Mesenteric fat pad (tissue), 1 donor: ENCODE measurements at places on chromosomes 6 and 20.

DNA sequence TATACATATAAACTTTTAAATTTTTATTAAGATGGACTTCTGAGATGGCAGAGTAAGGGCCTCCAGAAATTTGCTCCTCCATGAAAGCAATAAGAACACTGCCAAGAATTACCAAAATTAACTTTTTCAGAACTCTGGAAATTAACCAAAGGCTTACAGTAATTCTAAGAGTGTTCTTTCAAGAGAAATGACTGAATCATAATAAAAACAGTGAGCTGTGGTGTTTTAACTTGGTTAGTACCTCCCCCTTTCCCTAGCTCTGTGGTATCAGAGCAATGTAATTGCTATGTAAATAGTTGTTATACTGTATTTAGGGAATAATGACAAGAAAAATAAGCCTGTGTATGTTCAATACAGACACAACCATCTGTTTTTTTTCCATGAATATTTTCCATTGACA is 19.0 kb downstream of the HECA start:
- no peak for DNase-seq

GRCh38 chr20:63750807-63751470 is 11.4 kb downstream of the SLC2A4RG start:
- DNase-seq = no peak

- no peak for DNase-seq
Observed at GRCh38 chr6:155054491-155055250, 59.6 kb downstream of the TIAM2 start.

- DNase-seq = no peak
Observed at GRCh38 chr6:154606457-154606856, 96.0 kb upstream of the CNKSR3 start.

DNA sequence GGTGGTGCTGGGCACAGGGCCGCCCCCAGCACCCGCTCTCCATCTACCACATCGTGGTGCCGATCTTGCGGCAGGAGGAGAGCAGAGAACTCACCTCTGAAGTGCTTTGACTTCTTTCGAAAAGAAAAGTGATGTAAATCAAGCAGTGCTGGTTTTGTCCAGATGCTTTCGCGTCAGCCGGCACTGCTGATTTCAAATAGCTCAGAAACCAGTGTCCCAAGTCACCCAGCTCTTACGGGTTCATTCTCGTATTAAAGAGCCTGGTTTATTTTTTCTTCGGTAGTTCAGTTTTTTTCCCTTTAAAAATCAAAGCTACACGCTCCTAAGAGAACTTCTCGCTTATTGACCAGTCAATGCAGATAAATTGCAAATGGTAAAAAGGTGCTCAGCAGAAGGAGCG is 32.1 kb downstream of the MYT1 start:
- no peak for DNase-seq

DNA sequence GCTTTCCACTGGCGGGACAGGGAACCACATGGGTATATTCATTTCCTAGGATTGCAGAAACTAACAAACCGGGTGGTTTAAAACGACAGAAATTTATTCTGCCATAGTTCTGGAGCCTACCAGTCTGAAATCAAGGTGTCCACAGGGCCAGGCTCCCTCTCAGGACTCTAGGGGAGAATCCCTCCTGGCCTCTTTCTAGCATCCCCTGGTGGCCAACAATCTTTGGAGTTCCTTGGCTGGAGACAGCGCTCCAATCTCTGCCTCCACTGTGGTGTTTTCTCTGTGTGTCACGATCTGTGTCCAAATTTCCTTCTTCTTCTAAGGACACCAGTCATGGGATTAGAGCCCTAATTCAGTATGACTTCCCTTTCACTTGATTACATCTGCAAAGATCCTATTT is 95.0 kb downstream of the SCML4 start:
- DNase-seq = no peak

- no peak for DNase-seq
Observed at GRCh38 chr6:30759575-30760239, 15.4 kb upstream of the IER3 start.

DNA sequence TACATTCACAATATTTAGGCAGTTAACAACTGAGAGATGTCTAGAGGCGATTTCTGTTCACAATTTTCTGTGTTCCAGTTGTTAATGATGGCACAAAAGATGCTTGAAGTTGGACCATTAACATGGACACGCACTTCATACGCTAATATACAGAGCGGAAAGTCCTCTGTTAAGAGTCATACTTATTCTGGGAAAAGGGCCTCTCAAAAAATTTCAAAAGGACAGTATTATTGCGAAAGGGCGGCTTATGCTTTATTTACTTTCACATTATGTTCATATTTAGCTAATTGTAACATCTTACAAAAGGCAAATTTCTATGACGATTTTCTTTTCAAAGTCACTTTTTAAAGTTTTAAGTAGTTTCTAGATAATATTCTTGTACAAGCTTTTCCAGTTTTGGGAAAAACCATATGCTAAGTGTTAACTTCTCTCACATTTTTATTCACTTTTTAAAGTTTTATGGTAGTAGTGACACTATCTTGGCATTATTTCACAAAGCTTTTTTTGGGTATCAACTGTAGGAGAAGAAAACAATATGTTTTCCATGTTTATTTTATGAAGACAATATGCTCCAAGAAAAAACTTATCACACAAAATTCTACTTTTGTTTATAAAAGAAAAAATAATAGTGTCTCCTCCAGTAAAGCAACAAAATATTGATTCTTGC is 62.3 kb downstream of the MAP7 start:
- DNase-seq = no peak

DNA sequence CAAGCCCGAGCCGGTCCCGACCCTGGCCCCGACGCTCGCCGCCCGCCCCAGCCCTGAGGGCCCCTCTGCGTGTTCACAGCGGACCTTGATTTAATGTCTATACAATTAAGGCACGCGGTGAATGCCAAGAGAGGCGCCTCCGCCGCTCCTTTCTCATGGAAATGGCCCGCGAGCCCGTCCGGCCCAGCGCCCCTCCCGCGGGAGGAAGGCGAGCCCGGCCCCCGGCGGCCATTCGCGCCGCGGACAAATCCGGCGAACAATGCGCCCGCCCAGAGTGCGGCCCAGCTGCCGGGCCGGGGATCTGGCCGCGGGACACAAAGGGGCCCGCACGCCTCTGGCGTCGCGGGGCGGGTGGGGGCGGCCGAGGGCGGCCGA is 37.5 kb downstream of the YTHDF1 start:
- DNase-seq = no peak

DNA sequence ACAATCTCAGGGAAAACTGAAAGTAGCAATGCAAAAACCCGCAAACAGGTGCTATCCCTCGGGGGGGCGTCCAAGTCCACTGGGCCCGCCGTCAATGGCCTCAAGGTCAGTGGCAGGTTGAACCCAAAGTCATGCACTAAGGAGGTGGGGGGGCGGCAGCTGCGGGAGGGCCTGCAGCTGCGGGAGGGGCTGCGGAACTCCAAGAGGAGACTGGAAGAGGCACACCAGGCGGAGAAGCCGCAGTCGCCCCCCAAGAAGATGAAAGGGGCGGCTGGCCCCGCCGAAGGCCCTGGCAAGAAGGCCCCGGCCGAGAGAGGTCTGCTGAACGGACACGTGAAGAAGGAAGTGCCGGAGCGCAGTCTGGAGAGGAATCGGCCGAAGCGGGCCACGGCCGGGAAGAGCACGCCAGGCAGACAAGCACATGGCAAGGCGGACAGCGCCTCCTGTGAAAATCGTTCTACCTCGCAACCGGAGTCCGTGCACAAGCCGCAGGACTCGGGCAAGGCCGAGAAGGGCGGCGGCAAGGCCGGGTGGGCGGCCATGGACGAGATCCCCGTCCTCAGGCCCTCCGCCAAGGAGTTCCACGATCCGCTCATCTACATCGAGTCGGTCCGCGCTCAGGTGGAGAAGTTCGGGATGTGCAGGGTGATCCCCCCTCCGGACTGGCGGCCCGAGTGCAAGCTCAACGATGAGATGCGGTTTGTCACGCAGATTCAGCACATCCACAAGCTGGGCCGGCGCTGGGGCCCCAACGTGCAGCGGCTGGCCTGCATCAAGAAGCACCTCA is 166.3 kb downstream of the DTNBP1 start:
- DNase-seq = no peak

GRCh38 chr20:10674684-10675449 is 1.1 kb upstream of the JAG1 start:
- peak; percentile 93 for DNase-seq

DNA sequence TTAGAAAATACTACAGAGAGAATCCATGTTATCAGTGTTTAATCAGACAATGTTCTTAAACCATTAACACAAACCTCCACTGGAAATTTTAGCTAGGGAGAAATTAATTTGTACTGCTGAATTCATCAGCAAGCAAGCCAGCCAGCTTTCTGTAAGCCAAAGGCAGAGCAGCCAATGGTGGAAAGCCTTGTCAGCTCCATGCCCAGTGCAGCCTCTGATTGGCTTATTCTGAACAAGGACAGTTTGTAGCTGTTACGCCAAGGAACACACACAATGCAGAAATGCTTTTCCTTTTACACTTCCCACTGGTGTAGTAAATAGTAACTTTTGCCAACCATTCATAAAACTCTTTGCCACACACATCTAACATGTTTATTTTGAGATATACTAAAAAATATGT is 265.0 kb downstream of the TENT5A start:
- DNase-seq = no peak

DNA sequence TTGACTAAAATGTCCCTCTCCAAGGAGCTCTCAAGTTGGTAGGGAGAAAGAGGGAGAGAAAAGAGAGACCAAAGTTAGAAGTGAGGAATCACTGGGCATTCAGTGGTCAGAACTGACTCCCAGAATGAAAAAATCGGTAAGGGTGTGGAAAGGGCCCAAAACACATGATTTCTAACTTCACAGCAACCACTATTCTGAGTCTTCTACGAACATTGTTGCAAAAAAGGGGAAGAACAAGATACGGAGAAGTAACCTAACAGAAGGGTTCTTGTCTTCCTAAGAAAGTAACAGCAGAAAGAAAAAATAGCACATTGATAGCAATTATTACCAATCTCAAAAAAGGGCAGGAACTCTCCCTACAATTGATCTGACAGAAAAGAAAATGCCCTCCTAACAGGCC is 65.6 kb downstream of the ATP9A start:
- no peak for DNase-seq

- no peak for DNase-seq
Observed at GRCh38 chr6:91653076-91653723, 1066.3 kb upstream of the MAP3K7 start.

GRCh38 chr20:35698298-35699126 is 640 bp downstream of the NFS1 start:
- no peak for DNase-seq

DNA sequence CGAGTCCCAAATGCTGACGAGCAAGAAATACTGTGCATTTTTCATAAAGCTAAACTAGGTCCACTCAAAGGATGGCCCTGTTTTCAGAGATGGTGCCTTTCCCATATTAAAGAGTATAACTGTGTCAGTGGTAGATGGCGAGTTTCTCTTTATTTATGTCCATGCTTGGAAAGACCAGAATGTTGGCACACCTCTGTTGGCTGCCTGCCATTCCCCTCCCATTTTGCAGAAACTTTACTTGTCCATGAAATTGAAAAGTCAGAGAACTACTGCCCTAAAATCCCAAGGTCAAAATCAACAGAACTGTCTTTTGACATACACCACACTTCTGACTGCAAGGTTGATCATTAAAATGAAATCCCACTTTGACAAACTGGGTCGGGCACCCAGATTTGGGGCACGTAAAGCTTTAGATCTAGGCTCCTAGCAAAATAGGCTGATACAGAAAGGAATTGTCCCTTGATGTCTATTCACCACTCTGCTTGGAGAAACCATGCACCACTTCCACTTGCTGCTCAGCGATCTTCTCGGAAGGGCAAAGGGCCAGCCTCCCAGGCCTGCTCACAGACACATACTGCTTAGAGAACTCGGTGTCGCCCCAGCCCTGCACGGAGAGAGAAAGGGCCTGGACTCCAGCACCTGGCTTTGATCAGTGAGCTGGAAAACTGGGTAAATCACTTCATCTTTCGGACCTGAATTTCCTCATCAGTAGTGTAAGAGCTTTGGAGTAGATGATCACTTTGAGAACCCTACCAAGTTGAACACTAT is 130.0 kb downstream of the AGPAT4 start:
- DNase-seq = no peak

DNA sequence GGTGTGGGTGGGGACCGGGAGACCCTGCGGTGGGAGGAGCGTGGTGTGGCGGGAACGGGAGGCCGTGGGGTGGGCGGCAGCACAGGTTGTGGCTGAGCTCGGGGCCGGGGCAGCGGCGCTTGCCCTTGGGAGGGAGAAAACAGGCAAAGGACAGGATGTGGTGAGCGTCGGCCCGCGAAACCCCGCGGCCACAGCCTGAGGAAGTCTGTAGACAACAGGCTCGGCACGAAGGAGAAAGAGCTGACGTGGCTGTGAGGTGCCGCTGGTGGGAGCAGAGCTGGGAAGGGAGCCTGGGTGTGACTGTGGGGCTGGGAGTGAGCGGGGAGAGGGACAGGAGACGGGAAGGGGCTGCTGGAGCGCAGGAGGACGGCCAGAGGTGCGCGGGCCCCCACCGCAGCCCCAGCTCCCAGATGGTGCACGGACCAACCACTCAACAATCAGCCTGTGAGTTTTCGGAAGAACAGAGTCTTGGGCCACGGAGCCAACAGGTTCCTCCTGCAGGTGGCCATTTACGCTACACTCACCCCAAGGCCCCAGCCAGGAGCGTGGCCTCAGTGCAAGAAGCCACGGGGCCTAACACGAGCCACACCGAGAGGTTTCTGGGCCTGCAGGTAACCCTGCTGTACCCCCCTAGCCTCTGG is 202.8 kb downstream of the DLL1 start:
- peak; percentile 87 for DNase-seq

DNA sequence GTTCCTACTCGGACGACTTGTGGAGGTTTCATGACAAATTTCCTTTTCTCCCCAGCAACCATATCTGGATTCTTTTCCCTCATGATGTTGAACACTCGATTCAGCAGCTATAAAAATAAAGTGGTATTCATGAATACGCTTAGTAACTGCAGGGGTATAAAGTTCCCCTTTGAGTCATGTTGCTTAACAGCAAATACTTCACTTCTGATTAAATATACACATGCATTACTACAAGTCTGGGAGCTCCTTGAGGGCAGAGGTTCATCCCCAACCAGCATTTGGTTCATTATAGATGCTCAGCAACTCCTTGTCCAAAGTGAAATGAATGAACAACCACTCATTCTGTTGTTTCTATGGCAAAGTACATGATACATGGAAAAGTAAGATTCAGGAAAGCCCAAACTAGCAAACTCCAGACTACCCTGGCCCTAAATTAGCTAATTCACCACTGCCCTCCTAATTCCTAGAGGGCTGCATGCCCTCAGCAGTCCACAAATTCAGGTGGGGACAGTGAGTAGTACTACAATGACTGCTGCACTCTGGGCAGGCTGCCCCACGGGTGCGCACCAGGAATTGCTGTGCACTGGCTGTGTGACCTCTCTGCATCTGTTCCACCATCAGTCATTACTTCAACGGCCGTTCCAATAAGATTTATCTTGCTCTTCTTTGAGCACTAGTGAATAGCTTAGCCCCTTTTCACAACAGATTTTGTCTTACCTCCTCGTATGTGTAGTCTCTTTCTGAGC is 15.2 kb downstream of the EIF2S2 start:
- DNase-seq = no peak

DNA sequence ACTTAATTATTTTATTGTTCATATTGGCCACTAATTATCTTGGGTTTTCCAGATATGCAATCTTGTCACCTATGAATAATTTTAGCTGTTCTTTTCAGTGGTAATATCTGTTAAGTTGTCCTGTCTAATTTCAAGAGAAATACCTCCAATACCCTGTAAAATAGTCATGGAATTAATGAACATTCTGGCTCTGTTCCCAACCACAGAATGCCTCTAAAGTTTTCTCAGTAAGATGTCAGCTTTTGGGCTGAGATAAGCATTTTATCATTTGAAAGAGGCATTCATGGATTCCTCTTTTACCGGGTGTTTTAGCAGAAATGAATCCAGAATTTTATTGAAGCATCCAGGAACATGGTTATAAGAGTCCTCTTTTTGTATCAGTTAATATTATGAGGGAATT is 109.3 kb downstream of the WDR27 start:
- no peak for DNase-seq
